ENCODE measurements at places on chromosomes 3 and 15. TPM values are rescaled to one million over a fixed set of nuclear protein-coding genes. Genes with fewer than 3 reads are reported as not detected.

The CCR8 gene
- total RNA-seq, result not detected

The CLDN18 gene
- not detected for total RNA-seq

The NMNAT3 gene
- 7.5 TPM for total RNA-seq

The LRRC34 gene
- total RNA-seq, result 14.7 TPM

The NT5DC2 gene
- total RNA-seq, result 32.9 TPM

The LARP6 gene
- 6.9 TPM for total RNA-seq

The TICRR gene
- total RNA-seq, result 2.9 TPM

The IRAK2 gene
- 2.9 TPM for total RNA-seq

The GPR176 gene
- total RNA-seq, result 8.6 TPM

The LOXL1 gene
- 56.2 TPM for total RNA-seq

The ZNF148 gene
- 62.7 TPM for total RNA-seq

DNA sequence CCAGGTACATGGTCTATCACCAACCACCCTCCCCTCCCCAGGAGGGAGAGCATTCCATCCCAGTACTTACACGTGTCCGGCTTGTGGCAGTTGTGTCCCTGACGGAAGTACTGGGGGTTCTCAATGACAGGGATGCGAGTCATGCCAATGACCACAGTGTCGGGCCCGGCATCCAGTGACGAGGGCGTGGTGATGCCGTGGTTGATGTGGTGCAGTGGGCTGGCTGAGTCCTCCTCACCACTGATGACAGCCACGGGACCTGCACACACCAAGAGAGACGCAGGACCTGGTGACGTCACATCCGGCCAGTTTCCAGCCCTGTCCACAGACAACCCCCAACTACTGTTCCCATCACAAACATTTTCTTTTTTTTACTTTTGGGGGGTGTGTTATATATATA lies 223.8 kb downstream of the NTRK3 start:
- no peak for DNase-seq

- no peak for DNase-seq
Measured at GRCh38 chr15:92417716-92418115, 24.0 kb downstream of the ST8SIA2 start.

GRCh38 chr15:31403096-31403495 lies 76.5 kb downstream of the KLF13 start:
- DNase-seq, result no peak

GRCh38 chr15:93716615-93717231 lies 514.6 kb upstream of the MCTP2 start:
- no peak for DNase-seq

GRCh38 chr15:58070801-58071418 lies 5.4 kb upstream of the ALDH1A2 start:
- no peak for DNase-seq

DNA sequence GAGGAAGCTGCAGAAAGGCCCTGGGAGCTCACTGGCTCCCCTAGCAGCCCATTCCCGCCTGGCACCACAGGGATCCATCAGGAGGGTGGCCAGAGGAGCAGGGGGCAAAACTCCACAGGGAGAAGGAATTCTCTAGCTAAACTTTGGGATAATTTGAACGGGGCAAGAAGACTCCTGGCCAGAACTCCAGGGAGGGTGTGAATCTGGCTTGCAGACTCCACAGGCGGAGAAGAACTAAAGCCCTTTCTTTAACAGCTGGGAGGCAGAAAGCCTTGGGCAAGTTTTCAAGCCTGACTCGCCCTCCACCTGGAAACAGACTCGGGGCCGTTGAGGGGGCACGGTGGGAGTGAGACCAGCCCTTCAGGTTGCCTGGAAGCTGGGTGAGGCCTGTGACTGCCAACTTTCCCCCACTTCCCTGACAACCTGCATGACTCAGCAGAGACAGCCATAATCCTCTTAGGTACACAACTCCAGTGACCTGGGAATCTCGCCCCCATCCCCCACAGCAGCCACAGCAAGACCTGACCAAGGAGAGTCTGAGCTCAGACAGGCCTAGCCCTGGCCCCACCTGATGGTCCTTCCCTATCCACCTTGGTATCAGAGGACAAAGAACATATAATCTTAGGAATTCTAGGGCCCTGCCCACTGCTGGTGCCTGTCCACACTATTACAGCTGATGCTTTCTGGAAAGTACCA lies 28.6 kb downstream of the SLC27A2 start:
- DNase-seq, result no peak

- no peak for DNase-seq
Measured at GRCh38 chr3:149023951-149024350, 32.6 kb downstream of the GYG1 start.

- no peak for DNase-seq
Measured at GRCh38 chr15:40471105-40471807, 472 bp downstream of the CHST14 start.

DNA sequence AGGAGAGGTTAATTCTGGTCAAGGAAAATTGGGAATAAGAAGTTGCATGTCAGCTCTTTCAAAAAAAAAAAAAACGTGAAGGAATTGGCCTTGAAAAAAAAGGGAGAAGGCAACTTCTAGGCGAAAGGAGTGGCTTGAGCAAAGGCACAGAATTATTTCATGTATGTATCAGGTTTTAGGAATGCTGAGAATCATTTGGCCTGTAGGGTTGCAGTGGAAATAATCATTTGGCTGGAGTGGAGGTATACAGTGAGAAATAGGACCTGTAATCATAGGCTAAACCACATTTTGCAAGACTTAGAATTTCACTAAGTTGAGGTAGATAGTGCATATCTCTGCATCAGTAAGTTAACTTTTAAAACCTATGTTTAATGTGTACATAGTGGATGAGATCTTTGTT lies 54.9 kb downstream of the EPHA6 start:
- DNase-seq, result no peak

DNA sequence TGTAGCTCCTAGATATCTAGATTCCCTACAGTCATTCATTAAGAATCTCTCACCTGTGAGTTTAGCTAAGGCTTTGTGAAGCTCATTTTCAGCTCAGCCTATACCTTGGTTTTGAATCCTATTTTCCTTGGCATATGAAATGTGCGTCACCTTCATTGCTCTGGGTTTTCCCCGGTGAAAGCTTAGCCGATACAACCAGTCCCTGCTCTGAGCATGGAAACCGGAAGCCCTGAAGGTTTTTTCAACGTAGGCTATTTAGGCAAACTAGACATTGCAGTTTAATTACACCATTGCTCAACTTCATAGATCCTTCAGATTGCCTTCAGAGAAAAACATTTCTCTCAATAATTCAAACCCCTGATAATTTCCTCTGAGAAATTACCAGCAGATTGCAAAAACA lies 206.8 kb upstream of the TPRG1 start:
- no peak for DNase-seq

GRCh38 chr3:38154625-38155255 lies 10.6 kb upstream of the OXSR1 start:
- no peak for DNase-seq

GRCh38 chr3:32147509-32147908 lies 41.1 kb downstream of the GPD1L start:
- DNase-seq, result no peak
